ENCODE measurements at places on chromosomes 13 and 19.

DNA sequence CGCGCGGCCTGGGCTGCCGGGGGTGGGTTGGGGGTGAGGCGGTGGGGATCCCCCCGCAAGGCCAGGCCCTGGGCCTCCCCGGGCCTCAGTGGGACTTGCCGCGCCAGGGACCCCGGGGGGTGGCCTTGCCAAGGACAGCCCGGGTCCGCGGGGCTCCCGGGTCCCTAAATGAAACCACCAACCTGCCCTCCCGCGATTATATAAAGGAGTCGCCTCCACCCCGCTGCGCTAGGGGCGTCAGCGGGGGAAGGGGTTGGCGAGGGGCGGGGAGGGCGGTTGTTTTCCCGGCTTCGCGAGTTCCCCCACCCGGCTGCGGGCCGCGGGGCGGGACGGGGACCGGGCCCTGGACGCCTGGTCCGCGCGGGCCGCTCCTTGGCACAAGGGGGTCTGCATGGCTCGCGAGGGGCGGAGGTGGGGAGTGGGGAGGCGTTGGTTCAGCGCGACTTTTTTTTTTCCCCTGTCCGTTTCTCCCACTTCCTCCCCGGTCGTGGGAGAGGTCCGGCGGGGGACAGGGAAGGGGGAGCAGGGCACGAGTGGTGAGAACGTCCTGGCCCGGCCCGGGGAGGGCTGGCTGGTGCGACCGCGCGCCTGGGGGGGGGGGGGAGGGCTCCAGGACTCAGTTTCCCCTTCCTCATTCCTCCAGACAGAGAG, 822 bp upstream of the ZBTB7A start:
- no peak for DNase-seq

GRCh38 chr19:49348305-49349189, 13.3 kb downstream of the CD37 start:
- DNase-seq = no peak

- no peak for DNase-seq
Measured at GRCh38 chr19:34365463-34366401, 736 bp downstream of the GPI start.

- DNase-seq = peak; percentile 5
Measured at GRCh38 chr19:21474671-21475181, 30.7 kb upstream of the ZNF429 start.

GRCh38 chr13:45851171-45851921, at the start of gene SIAH3:
SIAH3 (minus strand) TSS chr13:45851753; CDS start chr13:45851629, 124 bp downstream.
- DNase-seq = peak; percentile 27

GRCh38 chr19:54255105-54255775, 1.8 kb downstream of the LILRB5 start:
- no peak for DNase-seq

- no peak for DNase-seq
Measured at GRCh38 chr19:2221250-2221831, 14.8 kb downstream of the PLEKHJ1 start.

GRCh38 chr13:111955412-111956065, 111.4 kb upstream of the SOX1 start:
- DNase-seq = no peak

GRCh38 chr13:60012488-60012887, 151.2 kb downstream of the DIAPH3 start:
- DNase-seq = no peak

GRCh38 chr19:32895384-32895783, 25.8 kb upstream of the SLC7A9 start:
- no peak for DNase-seq

GRCh38 chr19:45010306-45010705, 9.0 kb downstream of the RELB start:
- DNase-seq = no peak

DNA sequence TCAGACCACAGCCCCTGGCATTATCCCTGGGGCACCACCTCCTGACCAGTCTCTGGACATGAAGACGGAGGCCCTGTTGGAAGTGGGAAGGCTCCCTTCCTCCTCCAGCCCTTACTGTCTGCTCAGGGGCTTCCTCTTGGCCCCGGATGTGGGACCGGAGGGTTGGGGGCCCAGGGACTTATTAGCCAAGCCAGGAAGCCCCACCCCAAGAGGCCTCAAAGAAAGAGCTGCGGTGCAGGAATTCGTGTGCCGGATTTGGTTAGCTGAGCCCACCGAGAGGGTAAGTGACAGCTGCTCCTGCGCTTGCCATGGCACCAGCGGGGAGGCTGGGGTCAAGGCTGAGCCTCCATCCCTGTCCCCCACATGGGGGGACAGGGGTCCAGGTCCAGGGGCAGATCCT, at the start of gene RETN:
Gene RETN, plus strand, starts transcription at position 208 of the 400 bp plus-strand sequence. CDS start 278 bp downstream, outside the sequence.
- no peak for DNase-seq

DNA sequence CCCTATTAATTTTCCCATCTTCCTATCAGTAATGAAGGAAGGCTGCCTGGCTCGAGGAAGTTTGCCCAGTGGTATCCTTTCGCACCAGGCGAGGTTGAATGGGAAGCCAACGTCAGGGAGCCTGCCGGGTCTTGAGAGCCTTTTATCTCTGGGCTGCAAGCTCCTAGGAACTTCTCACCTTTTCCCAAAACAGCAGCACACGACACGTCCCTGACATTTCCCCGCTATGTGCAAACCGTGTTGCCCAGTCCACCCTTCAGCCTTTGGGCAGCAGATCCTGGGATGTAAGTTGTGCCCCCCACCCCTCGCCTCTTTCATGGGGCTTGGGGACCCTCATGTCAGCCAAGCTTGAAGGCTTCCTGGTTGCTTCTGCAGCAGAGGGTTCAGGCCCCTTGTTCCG, 179.1 kb downstream of the ZNF536 start:
- DNase-seq = no peak

DNA sequence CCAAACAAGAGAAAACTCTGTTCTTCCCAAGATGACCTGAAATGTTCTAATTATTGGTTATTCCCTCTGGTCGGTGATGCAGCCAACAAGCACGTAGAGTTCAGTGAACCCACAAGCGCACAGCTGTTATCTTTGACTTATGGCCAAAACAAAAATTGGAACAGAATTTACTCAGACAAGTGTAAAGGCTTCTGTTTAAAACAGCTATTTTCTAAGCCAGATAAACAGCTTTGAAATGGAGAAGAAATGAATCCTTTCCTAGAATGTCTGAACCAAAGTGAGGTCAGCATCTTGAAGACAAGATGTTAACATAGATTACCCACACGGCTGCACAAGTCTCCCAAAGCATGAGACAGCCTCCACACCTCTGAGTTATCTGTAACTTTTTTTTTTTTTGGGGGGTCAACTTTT, 669.2 kb downstream of the DIAPH3 start:
- peak; percentile 88 for DNase-seq

- no peak for DNase-seq
Measured at GRCh38 chr13:65929436-65929835, 1300.7 kb downstream of the PCDH9 start.

DNA sequence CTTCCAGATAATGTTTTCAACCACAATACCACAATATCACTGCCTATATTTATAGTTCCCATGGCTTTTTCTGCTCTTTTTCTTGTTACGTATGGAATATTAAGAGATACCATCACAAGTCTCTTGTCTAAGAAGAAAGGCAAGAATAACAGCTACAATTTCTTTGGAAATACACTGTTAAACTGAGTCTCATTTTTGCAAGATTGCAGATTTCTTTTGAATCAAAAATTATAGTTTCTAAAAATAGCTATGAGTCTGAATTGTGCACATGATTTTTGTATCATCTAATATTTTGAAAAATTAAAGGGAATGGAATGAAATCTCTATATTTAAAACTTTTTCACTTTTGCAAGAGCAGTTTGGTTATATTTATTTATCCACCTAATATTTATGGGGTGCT, 1120.8 kb downstream of the EFNB2 start:
- no peak for DNase-seq

DNA sequence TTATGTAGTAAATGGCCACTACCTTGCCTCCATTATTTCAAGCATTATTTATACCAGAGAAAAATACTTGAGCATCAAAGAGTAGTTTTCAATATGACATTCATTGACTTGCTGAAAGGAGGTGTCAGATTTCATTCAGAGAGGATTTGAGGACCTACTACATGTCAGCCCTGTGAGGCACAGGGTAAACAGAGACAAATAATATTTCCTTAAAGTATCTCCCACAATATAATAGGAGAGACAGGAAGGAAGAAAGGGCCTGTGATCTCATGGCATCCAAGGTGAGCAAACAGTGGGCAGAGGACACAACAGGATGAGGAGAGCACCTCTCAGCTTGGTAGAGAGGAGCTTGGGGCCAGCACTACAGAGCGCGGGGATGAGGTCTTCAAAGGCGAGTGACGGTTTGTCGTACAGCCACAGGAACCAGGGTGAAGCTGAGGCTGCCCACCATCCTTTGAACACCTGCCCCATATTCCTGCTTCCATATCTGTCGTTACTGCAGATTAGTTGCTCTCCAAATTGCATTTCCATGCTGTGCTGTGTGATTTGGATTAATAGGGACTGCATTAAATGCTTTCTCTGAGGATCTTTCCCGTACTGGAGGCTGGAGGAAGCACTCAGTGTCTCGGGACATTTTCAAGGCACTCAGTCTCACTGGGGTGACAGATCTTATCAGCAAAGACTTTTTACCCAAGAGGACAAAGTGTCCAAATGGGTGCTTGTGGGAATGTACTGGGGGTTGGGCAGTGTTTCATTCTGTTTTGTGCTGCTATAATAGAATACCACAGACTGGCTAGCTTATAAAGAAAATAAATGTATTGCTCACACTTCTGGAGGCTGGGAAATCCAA, 59.2 kb downstream of the GJA3 start:
- no peak for DNase-seq

GRCh38 chr19:1232652-1233072, 5.1 kb downstream of the CBARP start:
- no peak for DNase-seq

GRCh38 chr19:18863843-18864362, 32.1 kb downstream of the CERS1 start:
- DNase-seq = no peak

DNA sequence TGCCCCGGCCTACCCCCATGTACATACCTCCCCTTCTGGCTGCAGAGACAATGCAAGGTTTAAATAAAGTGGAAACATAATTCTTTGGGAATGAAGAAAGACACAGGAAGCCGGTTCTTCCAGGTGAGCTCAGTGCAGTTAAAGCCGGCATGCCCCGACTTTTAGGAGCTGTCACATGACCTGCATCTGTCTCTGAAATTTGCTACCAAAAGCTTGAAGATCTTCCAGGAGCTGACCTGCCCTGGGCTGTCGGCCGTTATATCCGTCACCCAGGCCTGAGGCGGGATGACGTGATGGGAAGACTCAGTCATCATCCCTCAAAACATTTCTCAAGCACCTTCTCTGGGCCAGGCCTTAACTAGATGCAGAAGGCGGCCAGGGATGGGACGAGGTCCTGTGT, 10.3 kb downstream of the RAB8A start:
- DNase-seq = no peak

DNA sequence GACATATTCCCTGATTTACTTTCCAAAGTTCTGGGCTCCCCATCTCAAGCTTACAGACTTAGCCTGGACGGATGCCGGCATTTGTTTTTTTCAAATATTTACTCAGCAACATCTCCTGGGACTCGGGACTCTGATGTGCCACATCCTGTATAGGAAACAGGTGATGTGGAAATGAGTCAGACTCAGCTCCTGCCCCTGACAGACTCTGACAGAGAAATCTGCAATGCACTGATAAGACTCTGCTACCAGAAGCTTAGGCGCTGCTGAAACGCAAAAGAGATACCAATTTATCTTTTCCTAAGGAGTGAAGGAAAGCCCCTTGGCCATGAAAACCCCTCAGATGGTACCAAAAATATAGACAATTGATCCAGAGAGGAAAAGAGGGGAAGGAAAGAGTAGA, 16.2 kb downstream of the LAIR2 start:
- DNase-seq = no peak

Measured in astrocyte of the cerebellum (primary cell).